ENCODE measurements at places on chromosomes 7 and 10.

DNA sequence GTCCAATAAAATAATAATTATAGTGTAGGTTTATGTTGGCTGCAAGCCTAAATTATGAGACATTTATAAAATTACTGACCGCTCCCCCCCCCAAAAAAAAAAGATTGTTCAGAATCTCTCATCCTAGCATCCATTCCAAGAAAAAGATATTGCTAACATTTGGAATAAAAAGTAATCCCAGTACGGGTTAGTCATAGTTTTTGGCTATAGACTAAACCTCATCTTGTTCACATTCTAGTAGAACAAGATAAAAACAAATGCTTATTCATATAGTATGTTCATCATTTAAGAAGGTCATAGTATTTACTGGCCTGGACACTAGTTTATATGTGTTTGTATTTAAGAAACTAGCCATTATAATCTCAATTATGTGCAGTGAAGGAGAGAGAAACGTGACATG lies 44.0 kb downstream of the ADK start:
- DNase-seq = no peak

GRCh38 chr10:33008499-33009243 lies 50.6 kb upstream of the ITGB1 start:
- peak; percentile 13 for DNase-seq

GRCh38 chr10:31100115-31100601 lies 68.5 kb upstream of the ZNF438 start:
- no peak for DNase-seq

DNA sequence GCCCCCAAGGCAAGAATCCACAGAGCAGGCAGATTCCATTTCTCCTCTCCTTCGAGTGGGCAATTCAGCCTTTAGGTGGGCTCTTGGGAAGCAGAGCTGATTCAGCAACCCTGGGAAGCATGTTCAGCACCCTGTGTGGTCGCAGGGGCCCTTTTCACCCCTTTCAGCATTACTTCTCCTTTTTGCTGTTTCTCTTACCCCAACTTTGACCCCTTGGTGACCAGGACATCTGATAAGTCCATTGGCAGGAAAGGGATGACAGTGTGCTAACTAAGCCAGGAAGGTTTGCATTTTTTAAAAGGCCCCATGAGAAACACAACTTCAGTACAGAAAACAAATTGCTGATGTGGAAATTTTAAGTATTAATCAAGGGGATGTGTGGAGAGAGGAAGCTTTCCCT lies 283.7 kb upstream of the NRP1 start:
- DNase-seq = no peak

- DNase-seq = no peak
These were observed 7.2 kb downstream of the DEPP1 start for GRCh38 chr10:44971434-44971833.

GRCh38 chr10:77071001-77071511 lies 566.6 kb downstream of the KCNMA1 start:
- peak; percentile 77 for DNase-seq

- no peak for DNase-seq
These were observed 990 bp downstream of the ZNF467 start for GRCh38 chr7:149772241-149772955.

GRCh38 chr10:36473122-36473521 lies 652.3 kb upstream of the ANKRD30A start:
- DNase-seq = no peak

DNA sequence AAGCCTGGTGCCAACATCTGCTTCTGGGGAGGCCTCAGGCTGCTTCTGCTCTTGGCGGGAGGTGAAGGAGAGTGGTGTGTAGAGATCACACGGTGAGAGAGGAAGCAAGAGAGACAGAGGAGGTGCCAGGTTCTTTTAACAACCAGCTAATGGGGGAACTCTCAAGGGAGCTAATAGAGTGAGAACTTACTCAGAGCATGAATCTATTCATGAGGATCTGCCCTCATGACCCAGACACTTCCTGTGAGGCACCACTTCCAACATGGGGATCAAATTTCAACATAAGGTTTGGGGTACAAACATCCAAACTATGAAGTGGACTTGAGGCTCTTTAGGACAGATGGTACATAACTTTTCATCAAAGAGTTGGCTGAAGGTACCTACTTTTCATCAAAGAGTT lies 5.1 kb upstream of the ZNF32 start:
- no peak for DNase-seq

- DNase-seq = no peak
These were observed 134.7 kb downstream of the TMEM178B start for GRCh38 chr7:141208539-141208938.

DNA sequence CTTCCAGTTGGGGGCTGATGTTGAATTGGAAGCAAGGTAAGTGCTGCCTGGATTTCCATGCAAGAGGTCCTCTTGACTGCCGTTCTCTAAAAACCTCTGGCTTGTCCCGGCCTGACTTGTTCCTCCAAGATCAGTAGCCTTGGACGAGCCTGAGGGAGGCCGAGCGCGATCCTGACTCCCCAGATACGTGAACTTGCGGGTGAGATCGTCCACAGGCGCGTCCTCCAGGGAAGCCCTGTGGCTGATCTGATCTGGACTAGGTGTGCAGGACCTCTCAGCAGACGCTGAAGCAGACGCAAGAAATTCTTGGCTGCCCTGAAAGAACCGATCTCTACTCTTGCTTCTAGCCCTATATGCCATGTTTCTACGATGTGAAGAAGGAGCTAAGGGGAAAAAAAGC lies 29.7 kb downstream of the ZC3HAV1 start:
- no peak for DNase-seq

DNA sequence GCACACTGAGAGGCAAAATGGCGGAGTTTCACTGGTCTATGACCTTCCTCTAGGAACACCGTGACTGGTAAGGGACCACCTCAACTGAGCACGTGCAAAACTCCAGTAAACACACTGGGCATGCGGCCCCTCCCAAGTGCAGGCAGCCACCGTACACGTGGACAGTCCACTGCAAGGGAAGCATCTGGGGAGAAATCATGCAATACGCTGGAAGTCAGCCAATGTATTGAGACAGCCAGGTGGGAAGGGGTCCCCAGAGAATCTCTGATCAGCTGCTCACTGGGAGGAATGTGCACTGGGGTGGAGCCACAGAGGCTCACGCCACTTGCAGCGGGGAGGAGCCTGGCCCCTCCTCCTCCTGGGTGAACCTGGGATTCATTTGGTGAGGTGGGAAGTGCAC lies 49.3 kb downstream of the CFAP46 start:
- DNase-seq = no peak

DNA sequence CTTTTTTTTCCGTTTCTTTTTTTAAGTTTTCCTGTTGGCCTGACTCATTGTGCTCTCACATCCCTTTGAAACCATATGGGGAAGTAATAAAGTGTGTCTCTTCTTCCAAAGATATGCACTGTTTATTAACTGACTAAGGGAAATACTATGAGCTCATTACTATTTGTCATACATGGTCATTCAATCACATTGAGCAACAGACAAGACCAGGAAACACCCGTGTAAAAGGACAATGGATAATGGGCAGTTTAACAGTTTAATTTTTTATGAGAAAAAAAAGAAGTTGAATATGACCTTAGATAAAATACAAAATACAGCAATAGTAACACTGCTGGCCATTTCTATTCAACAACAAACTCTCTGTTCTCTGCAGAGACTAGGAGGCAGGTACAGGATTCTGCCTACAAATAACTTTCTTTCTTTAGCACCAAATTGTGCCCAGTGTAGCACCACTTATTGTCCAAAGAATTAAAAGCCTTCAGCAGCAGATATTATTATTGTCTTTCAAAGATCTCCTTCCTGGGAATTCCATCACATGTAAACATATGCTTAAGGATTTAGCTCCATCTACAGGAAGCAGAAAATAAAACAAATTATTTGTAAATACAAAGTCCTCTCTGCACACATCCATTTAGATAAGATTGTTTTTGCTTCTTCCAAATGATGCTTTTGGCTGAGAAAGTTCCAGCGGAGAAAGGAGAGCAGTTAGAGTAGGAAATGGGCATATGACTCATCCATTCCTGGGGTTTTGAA lies 55.0 kb upstream of the AKR1E2 start:
- DNase-seq = no peak

GRCh38 chr10:108836362-108836761 lies 1086.9 kb downstream of the XPNPEP1 start:
- no peak for DNase-seq

Data from gastrocnemius medialis (tissue), 4 donors.